Stomach (tissue), 19 donors: ENCODE measurements at places on chromosomes 7 and 10. TPM values are rescaled to one million over a fixed set of nuclear protein-coding genes. Genes with fewer than 3 reads are reported as not detected.

DNA sequence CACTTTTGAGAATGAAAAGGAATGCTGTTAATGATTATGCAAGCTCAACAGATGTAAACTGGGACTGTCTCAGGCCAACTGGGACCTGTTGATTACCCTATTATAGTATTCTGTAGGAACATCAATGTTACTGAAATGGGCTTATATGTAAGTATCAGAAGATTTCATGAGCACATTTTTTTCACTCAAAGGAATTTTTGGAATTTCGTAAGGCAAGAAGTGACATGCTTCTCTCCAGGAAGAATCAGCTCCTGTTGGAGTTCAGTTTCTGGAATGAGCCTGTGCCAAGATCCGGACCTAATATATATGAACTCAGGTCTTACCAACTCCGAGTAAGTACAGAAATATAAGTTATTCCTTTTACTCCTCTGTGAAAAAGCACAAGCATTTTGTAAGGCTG lies 19.2 kb downstream of the NIPSNAP2 start:
- no peak for DNase-seq

DNA sequence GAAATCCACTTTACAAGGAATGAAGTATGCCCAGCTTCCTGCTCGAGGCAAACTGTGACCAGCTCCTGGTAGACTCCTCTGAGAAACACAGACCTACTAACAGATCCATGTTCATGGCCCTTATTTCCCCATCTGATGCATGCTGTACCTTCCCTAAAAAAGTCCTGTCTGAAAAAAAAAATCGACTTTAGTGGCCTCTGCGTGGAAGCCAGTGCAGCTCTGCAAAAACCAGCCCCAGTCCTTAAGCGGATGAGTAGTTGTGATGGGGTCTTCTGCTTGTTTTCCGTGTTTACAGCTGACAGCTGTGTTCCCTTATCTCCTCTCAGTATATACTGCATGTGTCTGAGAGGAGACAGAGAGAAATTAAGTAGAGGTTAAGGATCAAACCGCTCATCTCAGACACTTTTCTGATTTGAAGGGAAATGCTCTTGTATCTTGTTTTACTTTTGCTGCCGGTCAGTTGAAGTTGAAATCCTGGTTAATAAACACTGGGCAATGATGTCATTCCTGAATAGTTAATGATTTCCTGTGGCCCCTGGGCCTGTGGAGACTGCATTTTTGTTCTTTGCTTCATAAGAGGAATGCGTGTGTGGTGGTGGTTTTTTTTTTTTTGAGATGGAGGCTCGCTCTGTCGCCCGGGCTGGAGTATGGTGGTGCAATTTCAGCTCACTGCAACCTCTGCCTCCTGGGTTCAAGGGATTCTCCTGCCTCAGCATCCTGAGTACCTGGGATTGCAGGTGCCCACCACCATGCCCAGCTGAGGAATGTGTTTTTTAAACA lies 67.6 kb downstream of the DOCK1 start:
- DNase-seq: peak; percentile 85

CFAP46 gene
- 1.8 TPM for total RNA-seq

DNA sequence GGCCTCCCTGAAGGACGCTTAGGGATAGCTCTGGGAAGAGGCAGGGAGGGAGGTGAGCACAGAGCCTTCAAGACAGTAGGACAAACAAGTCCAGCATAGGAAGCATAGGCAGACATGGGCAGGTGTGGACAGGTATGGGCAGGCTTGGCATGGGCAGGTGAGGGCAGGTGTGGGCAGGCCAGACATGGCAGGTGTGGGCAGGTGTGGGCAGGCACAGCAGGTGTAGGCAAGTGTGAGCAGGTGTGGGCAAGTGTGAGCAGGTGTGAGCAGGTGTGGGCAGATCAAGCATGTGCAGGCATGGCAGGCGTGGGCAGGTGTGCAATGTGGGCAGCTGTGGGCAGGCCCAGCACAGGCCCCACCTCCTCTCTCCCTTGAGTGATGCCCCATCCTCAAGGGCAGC lies 148.8 kb upstream of the ZMIZ1 start:
- DNase-seq: no peak

DNA sequence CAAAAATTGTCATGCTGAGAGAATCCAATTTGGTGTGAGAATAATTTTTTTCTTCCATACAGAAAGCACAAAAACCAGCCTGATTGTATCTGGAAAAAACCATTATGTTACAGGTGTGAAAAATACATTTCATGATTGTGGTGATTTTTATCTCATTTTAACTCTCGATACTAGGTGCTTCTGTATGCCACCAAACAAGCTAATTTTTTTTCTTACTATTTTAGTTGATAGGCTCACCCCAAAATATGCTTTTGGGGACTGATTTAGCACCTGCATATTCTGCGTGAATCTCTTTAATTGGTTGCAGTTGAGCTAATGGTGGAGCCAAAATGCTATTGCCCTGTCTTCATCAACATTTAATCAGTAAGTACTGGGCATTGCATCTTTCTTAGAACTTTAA lies 1.9 kb downstream of the DMTF1 start:
- DNase-seq: no peak

DNA sequence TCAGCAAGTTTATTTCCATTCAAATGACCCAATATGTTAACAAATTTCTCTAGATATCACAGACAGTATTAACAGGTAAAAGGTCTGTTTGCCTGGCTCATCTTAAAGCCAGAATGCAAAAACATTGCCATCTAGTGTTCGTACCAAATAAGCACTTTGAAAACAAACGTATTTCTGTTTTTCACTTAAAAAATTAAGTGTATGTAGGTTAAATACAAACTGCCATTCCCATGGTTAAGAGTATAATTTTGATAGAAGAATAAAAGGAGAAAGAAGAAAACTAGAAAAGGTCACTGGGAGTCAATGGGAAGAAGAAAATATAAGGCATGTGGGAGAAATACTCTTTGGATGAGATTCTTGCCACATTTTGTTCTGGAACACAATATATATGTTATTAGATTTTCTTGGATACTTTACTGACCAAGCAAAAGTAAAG lies 51.0 kb downstream of the ORC5 start:
- DNase-seq: peak; percentile 32

DNA sequence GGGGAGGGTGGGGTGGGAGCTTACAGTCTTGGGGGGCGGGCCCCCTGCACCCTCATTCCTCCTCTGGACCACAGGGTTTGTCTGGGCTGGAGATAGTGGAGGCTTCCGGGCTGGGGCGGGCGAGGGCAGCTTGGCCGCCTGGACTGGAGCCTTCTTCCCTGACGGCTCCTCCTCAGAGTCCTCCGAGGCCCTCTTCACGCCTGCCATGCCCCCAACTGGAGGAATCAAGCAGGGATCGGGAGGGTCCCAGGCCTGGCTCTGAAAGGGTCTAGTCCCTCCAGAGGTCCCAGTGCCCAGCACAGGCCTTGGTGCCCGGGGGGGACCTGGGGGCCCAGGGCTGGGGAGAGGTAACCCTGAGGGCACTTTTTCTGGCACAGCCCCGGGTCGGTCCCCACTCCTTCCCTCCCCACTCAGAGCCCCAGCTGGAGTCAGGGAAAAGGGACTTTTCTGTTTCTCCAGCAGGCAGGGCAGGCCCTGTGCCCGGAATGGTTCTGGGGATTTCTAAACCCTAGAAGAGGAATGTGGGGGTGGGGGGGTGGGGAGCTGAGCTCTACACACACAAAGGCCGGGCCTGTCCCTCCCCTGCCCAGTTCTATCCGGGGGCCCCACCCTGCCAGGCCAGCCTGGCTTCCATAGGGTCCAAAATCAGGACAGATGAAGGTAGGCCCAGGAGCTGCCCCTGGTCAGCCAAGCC lies 11.6 kb downstream of the MICALL2 start:
- no peak for DNase-seq

- no peak for DNase-seq
These were observed 162.7 kb downstream of the PFKFB3 start for GRCh38 chr10:6365384-6365783.

PODXL gene
- total RNA-seq: 41.4 TPM

KCP gene
- not detected for total RNA-seq

GRCh38 chr7:123798532-123799188 lies 46.3 kb upstream of the HYAL4 start:
- DNase-seq: peak; percentile 43

DNA sequence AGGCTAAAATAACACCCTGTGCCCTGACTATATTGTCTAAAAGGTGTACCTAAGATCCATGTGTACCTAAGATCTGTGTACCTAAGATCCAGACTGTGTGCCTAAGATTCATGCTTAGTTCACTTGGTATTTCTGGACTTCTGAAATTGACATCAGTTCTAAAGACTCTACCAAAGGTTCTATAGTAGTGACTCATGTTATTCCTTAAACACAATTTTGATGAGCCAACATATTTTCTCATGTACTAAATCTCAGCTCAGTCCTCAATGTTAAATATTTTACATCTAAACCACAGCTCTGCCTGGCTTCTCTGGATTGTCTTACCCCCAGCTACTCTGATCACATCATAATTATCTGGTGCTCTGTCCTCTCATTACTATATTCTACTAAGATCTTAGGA lies 802.3 kb upstream of the SORCS1 start:
- DNase-seq: no peak

HOXA4 gene
- 4.1 TPM for total RNA-seq

GRCh38 chr10:131077031-131077430 lies 234.5 kb downstream of the TCERG1L start:
- no peak for DNase-seq

ZPBP gene
- total RNA-seq: not detected

RPEL1 gene
- not detected for total RNA-seq

TYW1B gene
- 21.0 TPM for total RNA-seq

DNA sequence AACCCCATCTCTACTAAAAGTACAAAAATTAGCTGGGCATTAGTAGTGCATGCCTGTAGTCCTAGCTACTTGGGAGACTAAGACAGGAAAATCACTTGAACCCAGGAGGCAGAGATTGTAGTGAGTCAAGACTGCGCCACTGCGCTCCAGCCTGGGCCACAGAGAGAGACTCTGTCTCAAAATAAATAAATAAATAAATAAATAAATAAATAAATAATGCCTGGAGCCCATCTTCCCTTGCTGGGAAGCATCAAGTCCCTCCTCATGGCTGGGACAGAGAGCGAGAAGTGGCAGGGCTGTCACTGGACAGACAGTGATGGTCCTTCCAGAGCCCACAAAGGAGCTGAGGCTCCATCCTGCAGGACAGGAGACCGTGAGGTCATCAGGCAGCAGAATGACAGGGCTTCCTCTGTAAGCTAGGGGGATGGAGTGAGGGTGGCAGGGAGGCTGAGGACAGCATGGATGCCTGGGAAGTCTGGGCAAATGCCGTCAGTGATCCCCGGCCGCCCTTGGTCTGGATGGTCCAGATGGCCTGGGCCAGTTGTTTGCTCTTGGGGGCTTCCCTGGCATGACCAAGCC lies 36.4 kb upstream of the ELN start:
- DNase-seq: no peak

- DNase-seq: no peak
These were observed 3.7 kb downstream of the DBNL start for GRCh38 chr7:44048031-44048795.

DNA sequence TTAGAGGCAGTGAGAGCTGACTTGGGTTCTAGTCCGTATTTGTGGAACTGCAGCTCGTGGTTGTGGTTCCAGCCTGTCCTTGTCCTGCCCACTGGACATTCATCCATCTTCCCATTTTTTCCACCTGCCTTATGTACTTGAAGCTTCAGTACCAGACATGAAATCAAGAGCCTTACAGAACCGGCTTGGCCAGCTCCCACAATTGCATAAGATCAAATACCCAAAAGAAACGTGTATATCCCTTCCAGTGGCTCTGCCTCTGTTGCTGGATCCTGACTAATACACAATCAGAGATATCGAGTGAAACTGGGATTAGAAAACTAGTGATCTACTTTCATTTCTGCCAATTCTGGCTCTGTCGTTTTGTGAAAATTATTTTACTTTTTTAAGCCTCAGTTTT lies 23.8 kb upstream of the LIPA start:
- no peak for DNase-seq

SPDYE1 gene
- total RNA-seq: not detected
